Posterior vena cava (tissue), 2 donors: ENCODE measurements at places on chromosomes 1 and 21.

DNA sequence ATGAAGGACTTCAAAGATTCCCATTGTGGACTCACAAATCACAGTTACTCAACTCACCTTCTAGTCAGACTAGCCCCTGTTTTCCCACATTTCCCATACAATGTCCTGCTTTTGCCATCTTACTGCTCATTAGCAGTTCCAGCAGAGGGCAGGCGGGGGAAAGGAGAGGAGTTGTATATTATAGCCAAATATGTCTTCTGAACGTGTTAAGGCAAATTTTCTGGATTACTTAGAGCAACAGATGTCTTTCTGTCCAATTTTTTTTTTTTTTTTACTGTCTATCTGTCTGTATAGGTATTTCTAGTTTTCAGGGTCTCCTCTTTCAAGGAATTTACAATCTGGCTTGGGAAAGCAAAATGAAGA lies 29.9 kb upstream of the DDAH1 start:
- DNase-seq, result no peak

DNA sequence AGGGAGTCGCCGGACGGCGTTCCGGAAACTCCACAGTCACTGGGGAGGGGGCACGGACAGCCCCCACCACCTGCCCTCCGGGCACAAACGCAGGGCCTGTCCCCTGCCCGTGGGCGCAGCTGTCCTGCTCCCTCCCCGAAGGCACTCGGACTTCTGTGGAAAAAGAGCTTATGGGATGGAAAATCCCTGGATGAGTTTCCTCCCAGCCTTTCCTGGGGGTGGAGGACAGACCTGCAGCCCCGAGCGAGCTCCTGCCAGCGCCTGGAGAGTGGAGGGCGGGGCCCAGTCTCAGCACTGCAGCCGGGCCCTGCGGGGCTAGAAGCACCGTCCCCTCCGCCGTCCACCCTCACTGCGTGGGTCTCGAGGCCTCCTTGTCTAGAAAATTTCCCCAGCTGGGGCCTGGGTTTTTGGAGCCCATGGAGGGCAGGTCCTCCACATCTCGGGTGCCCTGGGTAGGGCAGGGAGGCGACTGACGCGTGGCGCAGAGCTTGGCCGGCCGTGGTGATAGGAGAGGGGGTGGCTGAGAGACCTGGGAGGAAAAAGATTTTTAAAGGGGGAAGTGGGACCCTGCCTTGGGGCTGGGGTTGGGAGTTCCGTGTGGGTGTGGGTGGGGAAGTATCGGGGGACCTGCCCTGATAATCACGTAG lies 6.4 kb upstream of the COL6A1 start:
- peak; percentile 85 for DNase-seq

DNA sequence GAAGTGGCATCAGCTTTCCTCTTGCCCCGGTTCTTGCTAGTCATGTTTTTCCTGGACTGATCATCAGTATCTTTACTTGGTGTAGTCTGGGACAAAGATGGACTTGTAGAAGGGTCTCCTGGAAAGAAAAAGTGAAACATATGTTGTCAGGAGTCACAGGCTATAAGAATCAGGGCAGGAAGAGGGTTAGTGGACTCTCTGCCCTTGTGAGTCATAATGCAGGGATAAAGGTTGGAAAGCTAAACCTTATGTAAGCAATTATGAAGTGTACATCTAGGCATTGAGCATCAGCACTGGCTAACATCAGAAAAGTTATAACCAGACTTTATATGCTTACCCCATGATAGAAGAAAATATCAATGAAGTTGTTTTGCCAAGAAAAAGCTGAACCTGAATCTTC lies 51.2 kb downstream of the XKR8 start:
- no peak for DNase-seq

GRCh38 chr21:24148461-24148860 lies 1458.8 kb downstream of the MRPL39 start:
- no peak for DNase-seq

- DNase-seq, result no peak
Measured at GRCh38 chr21:34836933-34837505, 168.2 kb downstream of the CLIC6 start.

GRCh38 chr1:236275586-236275985 lies 6.2 kb downstream of the ERO1B start:
- no peak for DNase-seq

DNA sequence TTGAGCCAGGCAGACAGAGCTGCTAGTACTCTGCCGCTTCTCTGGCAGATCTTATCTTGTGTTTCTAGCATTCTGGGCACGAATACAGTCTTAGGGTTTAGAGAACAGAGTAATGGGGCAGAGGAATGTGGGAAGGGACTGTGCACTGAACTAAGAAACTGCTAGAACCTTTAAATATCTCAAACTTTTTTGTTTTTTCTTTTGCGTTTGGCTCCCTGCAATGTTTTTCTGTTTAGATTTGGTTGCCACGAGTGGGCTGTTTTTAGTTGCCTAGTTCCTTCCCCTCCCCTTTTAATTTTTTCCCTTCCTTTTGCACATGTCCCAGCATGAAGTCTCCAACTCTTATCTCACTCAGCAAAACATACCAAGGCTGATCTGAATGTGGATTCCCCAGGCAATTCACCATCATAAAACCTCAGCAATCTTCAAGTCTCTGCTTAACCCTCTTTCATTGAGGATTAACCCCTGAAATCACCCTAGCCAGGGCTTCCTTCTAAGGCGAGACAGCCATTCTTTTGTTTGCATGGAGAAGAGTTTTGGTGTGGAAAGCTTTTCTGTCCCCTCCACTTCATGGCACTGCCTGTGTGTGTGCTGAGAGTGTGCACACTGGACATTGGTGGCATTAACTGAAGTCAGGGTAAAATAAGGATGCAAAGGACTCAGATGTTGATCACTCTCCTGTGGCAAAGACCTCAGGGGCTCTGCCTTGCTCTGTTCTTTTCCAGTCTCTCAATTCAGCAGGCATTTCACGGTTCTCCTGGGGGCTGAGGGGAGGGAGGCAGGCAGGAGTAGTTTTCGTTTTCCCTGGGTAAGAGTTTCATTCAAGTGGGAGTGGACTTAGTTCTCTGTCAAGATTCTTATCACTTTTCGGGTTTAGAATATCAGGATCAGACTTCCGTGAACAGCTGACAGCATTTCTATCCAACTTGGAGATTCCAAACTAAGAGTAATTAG lies 2.8 kb upstream of the ATF3 start:
- DNase-seq, result no peak

GRCh38 chr1:14517841-14518180 lies 80.7 kb upstream of the KAZN start:
- DNase-seq, result no peak
